Activated CD4-positive, alpha-beta T cell treated with anti-CD3 and anti-CD28 coated beads for 36 hours (primary cell): ENCODE measurements at places on chromosomes 7 and 10. TPM values are rescaled to one million over a fixed set of nuclear protein-coding genes. Genes with fewer than 3 reads are reported as not detected.

MYO1G gene
- total RNA-seq = 369 TPM

- H3K4me1 ChIP-seq = peaks cover 9% of the 10 kb centered on the region
- DNase-seq = no peak
- no peak overlapping the region for H3K4me3 ChIP-seq
- no peak overlapping the region for H3K27ac ChIP-seq
- H3K27me3 ChIP-seq = no peaks in the 10 kb centered on the region
- peaks cover 26% of the 10 kb centered on the region for H3K36me3 ChIP-seq
These were observed 138.1 kb upstream of the TCF7L2 start for GRCh38 chr10:112811741-112812551.

GRCh38 chr7:5094641-5095040 lies 49.0 kb downstream of the RBAK start:
- peaks cover 3% of the 10 kb centered on the region for H3K36me3 ChIP-seq
- H3K4me3 ChIP-seq = no peak overlapping the region
- no peaks in the 10 kb centered on the region for H3K27me3 ChIP-seq
- DNase-seq = no peak
- no peak overlapping the region for H3K27ac ChIP-seq
- no peaks in the 10 kb centered on the region for H3K4me1 ChIP-seq

WNT8B gene
- total RNA-seq = 0.40 TPM

DNA sequence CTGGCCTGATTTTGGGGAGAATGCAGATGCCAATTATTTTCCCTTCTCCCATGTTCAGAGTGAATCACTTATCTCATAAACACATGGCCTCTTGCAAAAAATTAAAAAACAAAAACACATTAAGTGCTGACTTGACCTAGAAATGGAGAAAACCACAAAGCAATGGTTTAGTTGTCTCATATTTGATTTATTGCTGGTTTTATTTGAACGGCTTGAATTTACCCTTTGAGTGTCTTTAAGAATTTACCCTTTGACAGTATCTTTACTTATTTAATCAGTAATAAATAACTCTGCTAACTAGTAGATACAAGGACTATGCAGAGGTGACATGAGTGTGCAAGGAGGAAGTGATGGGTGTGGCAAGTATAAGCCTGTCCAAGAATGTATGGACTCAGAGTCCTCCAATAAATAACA lies 68.1 kb upstream of the GSDME start:
- peaks cover 67% of the 10 kb centered on the region for H3K4me1 ChIP-seq
- H3K4me3 ChIP-seq = no peak overlapping the region
- no peak overlapping the region for H3K27ac ChIP-seq
- no peak for DNase-seq
- no peaks in the 10 kb centered on the region for H3K27me3 ChIP-seq
- peaks cover 62% of the 10 kb centered on the region for H3K36me3 ChIP-seq

MYO3A gene
- not detected for total RNA-seq

CUBN gene
- total RNA-seq = 0.43 TPM

- peaks cover 20% of the 10 kb centered on the region for H3K4me1 ChIP-seq
- no peak overlapping the region for H3K4me3 ChIP-seq
- DNase-seq = no peak
- no peak overlapping the region for H3K27ac ChIP-seq
- H3K36me3 ChIP-seq = peaks cover 4% of the 10 kb centered on the region
These were observed 87.4 kb downstream of the FOXL3 start for GRCh38 chr7:377080-378040.

GRCh38 chr7:19106241-19107080 lies 11.0 kb downstream of the TWIST1 start:
- peaks cover 2% of the 10 kb centered on the region for H3K36me3 ChIP-seq
- H3K27me3 ChIP-seq = peaks cover 76% of the 10 kb centered on the region
- no peak for DNase-seq
- no peak overlapping the region for H3K27ac ChIP-seq
- H3K4me1 ChIP-seq = peaks cover 2% of the 10 kb centered on the region
- H3K4me3 ChIP-seq = no peak overlapping the region

GRCh38 chr7:111071556-111071955 lies 19.4 kb upstream of the LRRN3 start:
- peaks cover 58% of the 10 kb centered on the region for H3K4me1 ChIP-seq
- no peak overlapping the region for H3K4me3 ChIP-seq
- DNase-seq = no peak
- H3K27ac ChIP-seq = no peak overlapping the region
- peaks cover 6% of the 10 kb centered on the region for H3K36me3 ChIP-seq

DNA sequence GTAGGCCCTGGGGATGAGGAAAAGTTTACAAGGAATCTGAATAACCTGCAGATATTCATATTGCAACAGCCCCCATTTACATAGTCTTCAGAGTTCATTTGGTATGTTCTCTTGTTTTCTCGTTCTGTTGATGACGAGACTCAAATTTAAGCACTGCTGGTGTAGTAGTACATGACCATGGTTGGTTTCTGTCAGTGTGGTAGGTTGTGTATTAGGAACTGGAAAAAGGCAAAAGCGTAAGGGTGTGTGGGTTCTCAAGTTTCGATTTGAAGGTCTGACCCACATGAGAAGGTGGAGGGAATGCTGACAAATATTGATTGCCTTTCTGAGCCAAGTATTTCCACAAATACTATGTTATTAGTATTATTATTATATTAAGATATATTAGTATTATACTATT lies 151.7 kb downstream of the AUTS2 start:
- H3K36me3 ChIP-seq = no peaks in the 10 kb centered on the region
- no peak for DNase-seq
- H3K27me3 ChIP-seq = peaks cover 5% of the 10 kb centered on the region
- peaks cover 4% of the 10 kb centered on the region for H3K4me1 ChIP-seq

GRCh38 chr7:82158327-82158726 lies 285.2 kb downstream of the CACNA2D1 start:
- H3K4me1 ChIP-seq = no peaks in the 10 kb centered on the region
- H3K4me3 ChIP-seq = no peak overlapping the region
- no peaks in the 10 kb centered on the region for H3K36me3 ChIP-seq
- no peaks in the 10 kb centered on the region for H3K27me3 ChIP-seq
- no peak for DNase-seq

- H3K4me1 ChIP-seq = peaks cover 32% of the 10 kb centered on the region
- peaks cover 18% of the 10 kb centered on the region for H3K36me3 ChIP-seq
- no peaks in the 10 kb centered on the region for H3K27me3 ChIP-seq
These were observed 1.4 kb upstream of the SLC25A28 start for GRCh38 chr10:99621454-99622251.

DNA sequence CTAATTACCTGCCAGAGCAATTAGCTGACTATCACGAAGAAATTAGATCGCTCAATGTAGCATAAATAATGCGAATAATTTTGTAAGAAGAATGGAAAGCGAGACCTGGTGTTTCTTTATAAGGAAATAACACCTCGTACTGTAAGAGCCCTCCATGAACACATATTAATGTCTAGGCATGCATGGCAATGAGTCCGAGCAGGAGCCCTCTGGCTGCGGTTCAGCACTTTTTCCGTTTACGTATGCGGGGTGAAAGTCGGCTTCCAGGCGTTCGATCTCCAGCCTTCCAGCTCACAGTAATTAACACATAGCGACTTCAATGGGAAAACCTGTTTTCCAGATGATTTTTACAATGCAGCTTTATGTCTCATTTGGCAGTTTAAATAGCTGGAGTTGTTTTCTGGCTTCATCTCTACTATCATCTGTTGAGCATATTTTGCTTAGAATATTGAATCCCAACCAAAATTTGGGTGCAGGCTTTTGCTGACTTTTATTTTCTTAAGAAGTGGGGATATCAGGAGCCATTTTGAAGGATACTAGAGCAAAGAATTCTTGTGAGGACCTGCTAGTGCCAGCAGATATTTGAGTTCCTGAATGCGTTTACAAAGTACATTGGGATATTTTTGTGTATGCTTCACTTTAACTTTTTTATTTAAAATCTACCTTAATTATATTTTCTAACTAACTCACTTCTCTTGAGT lies 7.2 kb upstream of the SP8 start:
- peaks cover 70% of the 10 kb centered on the region for H3K27me3 ChIP-seq
- H3K36me3 ChIP-seq = peaks cover 8% of the 10 kb centered on the region
- H3K4me3 ChIP-seq = no peak overlapping the region

DNA sequence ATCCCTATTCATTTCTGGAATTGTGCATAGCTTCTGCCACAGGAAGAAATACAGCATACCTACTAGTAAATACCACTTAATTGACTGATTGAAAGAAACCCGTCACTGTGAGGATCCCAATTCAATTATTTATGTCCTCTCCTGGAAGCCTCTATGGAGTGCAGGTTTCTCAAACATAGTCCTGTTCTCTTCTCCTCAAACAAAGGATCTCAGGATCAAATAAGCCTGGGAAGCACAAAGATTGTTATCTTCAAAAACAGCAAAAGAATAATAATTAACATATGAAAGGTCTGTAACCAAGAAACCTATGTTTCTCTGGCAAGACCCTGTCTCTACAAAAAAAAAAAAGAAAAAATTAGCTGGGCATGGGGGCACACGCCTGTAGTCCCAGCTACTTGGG lies 127.3 kb downstream of the KCNMA1 start:
- H3K27ac ChIP-seq = no peak overlapping the region
- H3K36me3 ChIP-seq = no peaks in the 10 kb centered on the region
- H3K4me1 ChIP-seq = peaks cover 4% of the 10 kb centered on the region
- DNase-seq = no peak
- H3K4me3 ChIP-seq = no peak overlapping the region

GRCh38 chr10:109887243-109887642 lies 36.1 kb downstream of the XPNPEP1 start:
- H3K27ac ChIP-seq = peak overlapping the region; percentile 32
- H3K4me3 ChIP-seq = no peak overlapping the region
- no peak for DNase-seq
- peaks cover 21% of the 10 kb centered on the region for H3K4me1 ChIP-seq
- peaks cover 41% of the 10 kb centered on the region for H3K36me3 ChIP-seq
- no peaks in the 10 kb centered on the region for H3K27me3 ChIP-seq

- H3K4me3 ChIP-seq = no peak overlapping the region
- H3K4me1 ChIP-seq = no peaks in the 10 kb centered on the region
- H3K36me3 ChIP-seq = no peaks in the 10 kb centered on the region
These were observed 690.3 kb downstream of the REEP3 start for GRCh38 chr10:64211466-64211865.

- no peak for DNase-seq
- no peak overlapping the region for H3K27ac ChIP-seq
- no peaks in the 10 kb centered on the region for H3K4me1 ChIP-seq
- H3K36me3 ChIP-seq = no peaks in the 10 kb centered on the region
- peaks cover 9% of the 10 kb centered on the region for H3K27me3 ChIP-seq
These were observed 134.8 kb downstream of the CFAP58 start for GRCh38 chr10:104488439-104488832.

ADRB1 gene
- not detected for total RNA-seq

DNA sequence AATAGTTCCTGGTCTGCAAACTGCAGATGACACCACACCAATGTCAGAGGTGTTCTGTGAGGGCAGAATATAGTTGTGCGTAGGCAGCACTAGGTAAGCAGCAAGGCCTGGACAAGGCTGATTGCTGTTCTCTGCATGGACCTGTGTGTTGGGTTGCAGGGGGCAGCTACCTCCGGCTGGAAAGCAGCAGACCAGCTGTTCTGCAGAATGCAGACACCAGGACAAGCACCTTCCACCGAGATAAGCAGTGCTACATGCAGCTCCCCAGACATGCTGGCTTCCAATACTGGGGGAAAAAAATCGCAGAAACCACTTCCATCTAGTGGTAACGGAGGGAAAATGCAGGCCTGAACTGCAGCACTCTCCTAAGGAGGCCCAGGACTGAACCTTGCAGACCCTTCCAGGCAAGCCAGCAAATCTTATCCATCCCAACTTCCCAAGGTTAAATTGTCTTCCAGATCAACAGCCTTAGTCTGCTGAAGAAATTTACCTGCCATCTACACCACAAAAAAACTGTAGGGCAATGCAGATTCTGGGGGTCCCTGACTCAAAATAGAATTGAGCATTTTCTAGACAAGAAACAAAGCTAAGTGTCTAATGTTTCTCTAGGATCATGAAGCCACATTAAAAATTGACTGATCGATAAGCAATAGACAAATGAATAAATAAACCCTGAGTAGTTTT lies 50.5 kb upstream of the COBL start:
- H3K27me3 ChIP-seq = peaks cover 2% of the 10 kb centered on the region
- no peak overlapping the region for H3K4me3 ChIP-seq
- DNase-seq = peak; percentile 14
- no peaks in the 10 kb centered on the region for H3K4me1 ChIP-seq
- H3K27ac ChIP-seq = no peak overlapping the region
- H3K36me3 ChIP-seq = no peaks in the 10 kb centered on the region

PNLIPRP3 gene
- not detected for total RNA-seq

DNA sequence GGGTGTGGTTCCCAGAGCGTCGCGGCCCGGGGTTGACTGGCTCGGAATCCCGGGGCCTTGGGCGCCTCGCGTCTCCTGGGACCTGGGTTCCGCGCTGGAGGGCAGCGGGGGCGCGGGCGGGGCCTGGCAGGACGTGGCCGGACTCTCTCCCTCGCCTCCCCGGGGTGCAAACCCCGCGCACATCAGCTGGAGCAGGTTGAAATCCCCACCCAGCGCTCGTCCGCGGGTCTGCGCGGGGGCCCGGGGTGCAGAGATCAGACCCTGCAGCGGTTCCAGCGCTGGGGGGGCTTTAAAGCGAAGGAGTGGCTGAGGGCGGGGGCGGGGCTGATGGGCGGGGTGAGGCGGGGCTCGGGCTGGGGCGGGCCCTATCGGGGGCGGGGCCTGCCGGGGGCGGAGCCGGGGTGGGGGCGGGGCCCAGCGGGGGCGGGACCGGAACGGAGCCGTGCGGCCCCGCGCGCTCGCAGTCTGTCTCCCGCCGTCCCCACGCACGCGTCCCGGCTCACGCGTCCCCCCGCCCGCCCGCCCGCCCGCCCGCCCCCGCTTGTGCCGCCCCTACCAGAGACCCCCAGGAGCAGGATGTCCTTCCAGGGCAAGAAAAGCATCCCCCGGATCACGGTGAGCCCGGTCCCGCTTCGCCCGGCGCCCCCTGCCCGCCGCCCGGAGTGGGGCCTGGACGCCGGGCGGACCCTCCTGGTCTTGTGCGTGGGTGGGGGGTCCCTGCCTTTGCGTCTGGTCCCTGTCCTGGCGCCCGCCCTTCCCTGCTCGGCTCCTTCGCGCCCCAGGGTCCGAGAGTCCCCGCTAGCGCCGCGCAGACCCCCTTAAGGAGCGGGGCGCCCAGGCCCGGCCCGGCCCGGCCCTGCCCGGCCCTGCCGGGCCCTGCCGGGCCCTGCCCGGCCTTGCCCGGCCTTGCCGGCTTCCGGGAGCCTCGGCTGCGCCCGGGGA lies at the start of gene DPYSL4:
TSS of gene DPYSL4 (plus strand) at position 461 of the 942 bp plus-strand sequence. CDS start at position 577, 116 bp downstream.
- no peaks in the 10 kb centered on the region for H3K36me3 ChIP-seq
- H3K4me3 ChIP-seq = peak within 1 kb of the TSS; percentile 53
- peaks cover 36% of the 10 kb centered on the region for H3K27me3 ChIP-seq
- H3K4me1 ChIP-seq = peaks cover 3% of the 10 kb centered on the region

DENND2A gene
- not detected for total RNA-seq

EBF3 gene
- not detected for total RNA-seq

- peaks cover 21% of the 10 kb centered on the region for H3K36me3 ChIP-seq
- no peak for DNase-seq
- no peak overlapping the region for H3K4me3 ChIP-seq
- H3K4me1 ChIP-seq = peaks cover 17% of the 10 kb centered on the region
- H3K27ac ChIP-seq = no peak overlapping the region
These were observed 5.7 kb downstream of the PSMG3 start for GRCh38 chr7:1563981-1564602.
